Stomach (tissue), 19 donors: ENCODE measurements at places on chromosomes 1 and 21.

- no peak for DNase-seq
Observed at GRCh38 chr1:52139817-52140540, 1.9 kb upstream of the ZFYVE9 start.

GRCh38 chr1:68795956-68796355 is 299.1 kb upstream of the DEPDC1 start:
- DNase-seq: no peak

DNA sequence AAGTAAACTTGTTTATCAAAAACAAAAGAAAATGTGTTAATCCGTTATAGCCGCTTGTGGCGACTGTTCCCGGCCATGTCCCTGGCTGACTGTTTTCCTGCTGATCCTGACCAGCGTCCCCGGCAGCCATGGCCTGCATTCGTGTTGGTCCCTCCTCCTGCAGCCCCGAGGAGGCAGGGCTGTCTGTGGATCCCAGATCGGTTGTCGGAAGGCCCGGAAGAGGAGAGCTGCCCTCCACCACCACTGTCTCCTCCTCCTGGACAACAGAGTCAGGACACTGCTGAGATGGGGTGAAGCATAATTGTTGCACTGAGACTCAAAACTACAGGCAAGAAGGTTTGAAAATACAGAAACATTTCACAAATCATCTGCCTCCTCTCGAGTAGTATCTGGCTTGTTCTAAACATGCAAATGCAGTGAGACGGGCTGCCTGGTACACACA is 3.6 kb upstream of the MXRA8 start:
- peak; percentile 79 for DNase-seq

DNA sequence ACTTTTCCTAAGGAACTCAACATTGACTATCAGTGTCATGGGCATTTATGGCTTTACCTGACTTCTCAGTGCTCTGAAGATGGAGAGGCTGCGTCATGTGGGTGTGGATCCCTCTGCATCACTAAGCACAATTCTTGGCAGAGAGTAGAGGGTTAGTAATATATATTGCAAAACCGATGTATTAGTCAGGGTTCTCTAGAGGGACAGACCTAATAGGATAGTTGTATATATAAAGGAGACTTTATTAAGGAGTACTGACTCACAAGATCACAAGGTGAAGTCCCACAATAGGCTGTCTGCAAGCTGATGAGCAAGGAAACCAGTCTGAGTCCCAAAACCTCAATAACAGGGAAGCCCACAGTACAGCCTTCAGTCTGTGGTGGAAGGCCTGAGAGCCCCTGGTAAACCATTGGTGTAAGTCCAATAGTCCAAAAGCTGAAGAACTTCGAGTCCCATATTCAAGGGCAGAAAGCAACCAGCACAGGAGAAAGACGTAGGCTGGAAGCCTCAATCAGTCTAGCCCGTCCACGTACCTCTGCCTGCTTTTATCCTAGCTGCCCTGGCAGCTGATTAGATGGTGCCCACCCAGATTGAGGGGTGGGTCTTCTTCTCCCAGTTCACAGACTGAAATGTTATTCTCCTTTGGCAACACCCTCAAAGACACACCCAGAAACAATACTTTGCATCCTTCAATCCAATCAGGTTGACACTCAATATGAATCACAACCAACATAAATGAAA is 159.7 kb upstream of the NRIP1 start:
- no peak for DNase-seq

DNA sequence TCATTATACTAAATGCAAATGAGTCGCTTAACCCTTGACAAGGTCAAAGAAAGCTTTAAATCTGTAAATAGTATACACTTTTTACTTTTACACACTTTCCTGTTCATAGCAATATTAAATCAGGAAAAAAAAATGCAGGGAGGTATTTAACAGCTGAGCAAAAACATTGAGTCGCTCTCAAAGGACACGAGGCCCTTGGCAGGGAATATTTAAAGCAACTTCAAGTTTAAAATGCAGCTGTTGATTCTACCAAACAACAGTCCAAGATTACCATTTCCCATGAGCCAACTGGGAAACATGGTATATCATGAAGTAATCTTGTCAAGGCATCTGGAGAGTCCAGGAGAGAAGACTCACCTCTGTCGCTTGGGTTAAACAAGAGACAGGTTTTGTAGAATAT is 62.7 kb downstream of the CAPN2 start:
- DNase-seq: no peak

DNA sequence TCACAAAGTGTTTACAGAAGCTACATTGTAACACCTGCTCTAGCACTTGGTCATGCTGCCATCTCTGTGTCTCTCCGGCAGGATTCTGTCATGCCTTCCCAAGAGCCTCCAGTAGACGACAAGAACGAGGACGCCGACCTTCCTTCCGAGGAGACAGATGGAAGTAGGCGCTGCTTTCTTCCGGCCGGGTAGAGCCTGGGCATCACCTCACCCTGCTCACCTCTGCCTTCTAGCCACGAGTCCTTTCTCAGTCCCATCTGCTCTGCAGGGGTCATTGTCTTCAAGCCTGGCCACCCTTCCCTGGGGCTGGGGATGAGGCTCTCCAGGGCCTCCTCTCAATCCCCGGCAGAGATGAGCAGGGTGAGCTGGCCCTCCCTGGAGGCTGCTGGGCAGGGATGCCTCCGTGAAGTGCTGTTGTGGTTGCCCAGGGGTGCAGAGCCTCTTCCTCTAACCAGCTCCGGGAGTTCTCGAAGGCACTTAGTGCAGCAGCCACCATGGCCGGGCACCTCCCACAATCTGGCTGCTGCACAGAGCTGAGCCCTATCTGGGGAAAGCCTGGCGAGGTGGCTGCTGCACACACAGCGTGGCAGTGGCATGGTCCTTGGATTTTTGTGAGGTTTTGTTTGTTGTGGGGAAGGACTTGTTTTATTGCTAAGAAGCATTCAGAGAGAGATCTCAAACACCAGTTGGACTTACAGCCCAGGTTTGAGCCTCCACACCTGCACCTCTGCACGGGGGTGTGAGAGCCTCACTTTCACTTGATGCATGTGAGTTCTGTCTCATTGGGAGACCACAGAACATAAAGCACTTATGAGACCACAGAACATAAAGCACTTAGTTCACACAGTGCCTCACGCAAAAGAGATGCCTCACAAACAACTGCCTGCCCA is 48.4 kb downstream of the FAAP20 start:
- DNase-seq: no peak

DNA sequence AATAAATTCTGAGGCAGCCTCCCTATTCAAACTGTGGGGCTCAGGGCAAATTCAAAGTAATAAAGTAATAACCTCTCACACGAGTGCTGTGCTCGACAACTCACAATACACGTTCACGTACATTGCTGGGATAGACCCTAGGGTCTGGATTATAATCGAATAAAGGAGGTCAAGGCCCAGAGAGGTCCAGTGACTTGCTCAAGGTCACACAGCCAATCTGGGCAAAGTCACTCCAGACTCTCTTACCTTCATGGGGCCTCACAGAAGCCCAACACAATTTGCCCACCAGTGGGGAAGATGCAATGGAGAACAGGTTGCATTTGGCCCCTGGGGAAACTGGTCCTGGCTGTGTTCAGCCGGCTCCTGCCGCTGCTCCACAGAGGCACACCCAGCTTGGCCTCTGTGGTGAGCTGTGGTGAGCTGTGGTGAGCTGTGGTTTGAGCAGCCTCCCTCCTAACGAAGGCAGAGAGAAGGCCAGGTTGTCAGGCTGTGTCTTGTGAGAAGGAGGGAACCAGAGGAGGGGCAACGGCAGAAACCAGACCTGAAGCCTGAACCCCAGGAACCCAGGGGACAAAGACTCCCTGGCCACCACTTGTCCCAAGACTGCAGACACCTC is 35.1 kb downstream of the NUAK2 start:
- peak; percentile 40 for DNase-seq

- no peak for DNase-seq
Observed at GRCh38 chr1:184297244-184297750, 89.5 kb upstream of the C1orf21 start.

DNA sequence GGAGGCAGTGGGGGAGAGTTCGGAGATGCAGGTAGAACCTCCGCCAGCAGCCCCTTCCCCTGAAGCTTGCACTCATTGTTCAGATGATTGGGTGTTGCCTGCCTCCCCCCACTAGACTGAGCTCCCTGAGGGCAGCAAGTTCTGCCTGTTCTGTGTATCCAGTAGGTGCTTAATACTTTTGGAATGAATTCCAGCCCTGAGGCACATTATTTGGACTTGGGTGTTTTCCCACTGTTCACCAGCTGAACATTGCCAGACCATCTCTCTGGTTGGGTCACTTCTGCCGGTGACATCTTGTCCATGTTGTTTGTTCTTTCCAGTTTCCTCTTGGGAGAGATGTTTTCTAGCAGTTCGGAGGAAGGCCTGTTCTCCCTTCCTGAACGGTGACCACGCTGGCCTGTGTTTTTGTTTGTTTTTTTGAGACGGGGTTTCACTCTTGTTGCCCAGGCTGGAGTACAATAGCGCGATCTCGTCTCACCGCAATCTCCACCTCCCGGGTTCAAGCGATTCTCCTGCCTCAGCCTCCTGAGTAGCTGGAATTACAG is 48.7 kb downstream of the SPSB1 start:
- no peak for DNase-seq

GRCh38 chr1:206770531-206771337 is at the start of gene IL19:
Gene IL19 (plus strand): TSS chr1:206770773. CDS start chr1:206836663, 65,890 bp downstream.
- DNase-seq: no peak

DNA sequence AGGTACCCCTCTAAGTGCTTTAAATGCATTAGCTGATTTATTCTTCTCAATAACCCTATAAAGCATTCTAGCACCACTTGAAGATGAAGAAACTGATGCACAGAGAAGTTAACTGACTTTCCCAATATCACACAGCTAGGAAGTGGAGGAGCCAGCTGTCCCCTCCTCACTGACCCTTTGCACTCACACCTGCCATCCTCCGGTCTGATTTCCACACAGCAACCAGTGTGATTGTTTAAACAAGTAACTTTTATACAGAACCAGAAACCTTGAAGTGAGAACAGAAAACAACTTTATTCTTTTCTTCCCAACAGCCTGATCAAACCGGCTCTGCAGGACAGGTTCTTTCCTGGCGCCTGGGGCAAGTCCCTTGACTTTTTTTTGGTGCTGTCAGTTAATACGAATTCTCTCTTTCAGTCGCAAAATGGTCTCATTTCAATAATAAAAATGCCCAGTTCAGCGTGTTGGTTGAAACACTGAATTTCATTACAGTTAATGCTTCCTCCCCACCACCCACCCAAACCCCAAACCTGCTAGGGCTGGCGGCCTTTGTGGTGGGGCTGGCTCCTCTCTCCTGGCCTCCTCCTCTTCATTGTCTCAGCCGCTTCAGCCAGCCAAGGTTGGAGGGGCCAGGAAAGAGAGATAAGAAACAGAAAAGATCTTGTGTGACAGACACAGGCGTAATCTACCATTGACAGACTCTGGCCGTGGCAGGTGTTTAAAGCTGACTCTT is 26.4 kb upstream of the EEIG2 start:
- peak; percentile 64 for DNase-seq

- DNase-seq: no peak
Observed at GRCh38 chr1:6302568-6302967, 41.7 kb upstream of the GPR153 start.

DNA sequence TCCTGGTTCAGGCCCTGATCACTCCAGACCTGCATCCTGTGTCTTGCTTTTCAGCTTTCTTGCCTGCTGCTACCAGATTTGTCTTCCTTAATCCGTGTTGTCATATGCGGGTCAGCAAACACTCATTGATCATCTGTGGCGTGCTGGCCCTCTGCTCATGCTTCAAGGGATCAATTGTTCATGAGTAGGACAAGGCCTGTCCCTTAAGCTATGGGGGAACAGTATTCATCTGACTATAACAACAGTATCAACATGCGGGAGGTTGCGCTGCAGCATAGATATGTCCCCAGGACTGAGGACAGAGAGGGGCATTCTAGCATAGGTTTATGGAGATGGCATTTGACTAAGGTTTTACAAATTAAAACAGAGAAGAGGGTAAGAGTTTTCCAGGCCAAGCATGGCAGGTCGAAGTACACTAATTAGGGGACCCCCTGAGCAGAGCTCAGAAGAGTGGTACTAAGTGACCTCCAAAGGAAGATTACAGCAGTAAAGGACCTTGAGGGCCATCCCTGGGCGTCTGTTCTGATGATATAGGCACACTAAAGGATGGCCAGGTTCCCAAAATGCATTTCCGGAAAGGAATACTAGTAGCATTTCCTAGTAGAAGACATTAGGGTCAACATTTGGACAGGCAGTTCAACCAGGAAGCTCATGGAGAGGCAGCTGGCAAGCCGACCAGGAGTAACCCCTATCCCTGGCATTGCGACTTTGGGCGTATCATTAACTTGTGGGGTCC is 811 bp upstream of the ZNF672 start:
- peak; percentile 14 for DNase-seq

- peak; percentile 68 for DNase-seq
Observed at GRCh38 chr1:64092851-64093371, 110.5 kb upstream of the UBE2U start.

DNA sequence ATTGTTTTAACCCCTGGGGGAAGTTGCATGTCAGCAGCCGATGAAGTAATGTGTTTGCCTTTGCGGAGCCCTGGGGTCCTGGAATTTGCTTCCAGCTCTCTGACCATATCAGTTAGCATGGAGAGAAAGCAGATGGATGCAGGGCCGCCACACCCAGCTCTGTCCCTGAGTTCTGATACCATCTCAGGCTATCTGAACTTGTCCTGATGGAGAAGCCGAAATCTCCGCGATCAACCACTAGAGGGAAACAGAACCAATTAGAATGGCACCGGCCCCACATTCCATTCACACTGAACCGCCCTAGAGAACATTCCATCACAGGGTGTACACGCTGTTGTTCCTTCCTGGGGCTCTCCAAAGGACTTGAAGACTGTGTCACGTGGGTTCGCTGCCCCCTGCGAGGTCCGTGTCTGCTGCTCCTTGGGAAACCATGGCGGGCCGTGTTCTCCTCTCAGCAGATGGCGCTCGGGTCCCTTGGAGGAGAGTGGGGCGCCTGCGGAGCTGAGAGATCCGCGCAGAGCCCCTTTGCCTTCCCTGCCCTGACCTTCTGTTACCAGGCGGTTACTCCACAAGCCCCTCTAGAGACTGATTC is 75.4 kb downstream of the ABCA4 start:
- DNase-seq: peak; percentile 94

GRCh38 chr1:168483539-168483938 is 60.3 kb downstream of the XCL2 start:
- DNase-seq: no peak

DNA sequence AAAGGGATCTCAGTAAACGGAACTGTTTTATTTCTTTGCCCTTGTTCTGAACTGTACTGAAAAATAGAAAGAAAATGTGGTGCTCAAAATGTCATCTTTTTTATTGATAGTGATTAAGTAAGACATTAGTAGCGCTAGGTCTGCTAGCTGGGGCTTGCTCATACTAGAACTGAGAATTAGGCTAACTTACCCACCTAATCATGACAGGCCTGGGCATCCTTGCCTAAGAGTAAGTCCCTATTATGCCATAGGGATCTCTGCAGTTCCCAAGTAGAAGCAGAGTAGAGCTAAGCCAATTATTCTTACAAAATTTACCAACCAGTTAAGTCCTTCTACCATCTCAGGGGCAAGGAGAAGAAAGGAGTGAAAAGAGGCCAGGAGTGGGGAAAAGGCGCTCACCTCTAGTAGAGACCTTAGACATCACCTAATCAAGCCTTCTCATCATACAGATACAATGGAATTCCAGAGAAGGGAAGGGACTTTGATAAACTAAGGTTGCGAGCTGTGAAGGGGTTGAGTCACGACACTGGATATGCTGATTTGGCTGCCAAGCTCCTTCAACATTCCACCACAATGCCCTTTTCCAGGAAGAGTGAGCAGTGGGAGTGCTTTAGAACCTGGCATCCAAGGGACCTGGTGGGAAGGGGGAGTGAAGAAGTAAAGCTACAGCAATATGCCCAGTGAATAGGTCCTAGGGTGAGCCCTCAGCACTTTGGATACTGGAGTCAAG is 27.7 kb upstream of the RPTN start:
- no peak for DNase-seq

- DNase-seq: no peak
Observed at GRCh38 chr1:180976191-180976590, 46.5 kb downstream of the STX6 start.

GRCh38 chr1:3717715-3718601 is 34.3 kb upstream of the CCDC27 start:
- peak; percentile 68 for DNase-seq
